ENCODE measurements at places on chromosomes 12 and 14.
A peak's percentile ranks its signal among the peaks of the same experiment; 100 is the strongest.

DNA sequence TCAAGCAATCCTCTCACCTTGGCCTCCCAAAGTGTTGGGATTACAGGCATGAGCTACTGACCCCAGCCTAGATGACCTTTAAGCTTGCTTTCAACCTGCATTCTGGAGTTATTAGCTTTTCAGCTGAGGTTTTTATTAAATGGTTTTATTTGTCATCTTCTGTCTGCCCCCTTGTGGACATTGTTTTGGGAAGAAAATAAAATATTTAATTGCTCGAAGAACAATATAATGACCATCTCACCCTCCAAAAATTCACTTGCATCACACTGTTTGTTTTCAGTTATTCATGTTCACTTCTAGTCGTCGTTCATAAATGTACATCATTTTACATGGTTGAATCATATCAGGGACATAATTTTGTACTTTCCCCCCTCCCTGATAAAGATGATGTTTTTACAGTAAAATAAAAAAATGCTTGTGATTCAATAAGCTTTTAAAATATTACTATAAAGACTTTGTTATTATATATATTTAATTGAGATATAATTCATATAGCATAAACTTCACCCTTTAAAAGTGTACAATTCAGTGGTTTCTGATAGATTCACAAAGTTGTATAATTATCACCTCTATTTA lies 10.1 kb upstream of the SPATS2 start:
- DNase-seq = no peak

DNA sequence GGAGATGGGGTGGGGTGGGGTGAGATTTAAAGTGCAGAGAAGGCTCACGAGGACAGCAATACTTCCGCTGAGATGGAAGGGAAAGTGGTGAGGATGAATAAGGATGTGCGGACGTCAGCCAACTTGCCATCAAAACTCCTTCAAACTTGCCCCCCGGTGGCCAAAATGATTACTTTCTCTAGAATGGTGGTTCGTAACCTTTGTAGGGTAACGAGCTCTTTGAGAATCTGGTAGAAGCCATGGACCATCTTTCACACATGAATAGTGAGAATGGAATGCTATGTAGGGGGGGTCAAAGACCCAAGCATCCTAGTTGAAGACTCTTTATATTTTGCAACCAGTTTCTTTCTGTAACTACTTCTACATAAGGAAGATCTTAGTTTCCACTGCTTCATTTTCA lies 245.9 kb upstream of the DDHD1 start:
- DNase-seq = no peak

- DNase-seq = no peak
Observed at GRCh38 chr12:132197581-132198354, 53.5 kb downstream of the NOC4L start.

DNA sequence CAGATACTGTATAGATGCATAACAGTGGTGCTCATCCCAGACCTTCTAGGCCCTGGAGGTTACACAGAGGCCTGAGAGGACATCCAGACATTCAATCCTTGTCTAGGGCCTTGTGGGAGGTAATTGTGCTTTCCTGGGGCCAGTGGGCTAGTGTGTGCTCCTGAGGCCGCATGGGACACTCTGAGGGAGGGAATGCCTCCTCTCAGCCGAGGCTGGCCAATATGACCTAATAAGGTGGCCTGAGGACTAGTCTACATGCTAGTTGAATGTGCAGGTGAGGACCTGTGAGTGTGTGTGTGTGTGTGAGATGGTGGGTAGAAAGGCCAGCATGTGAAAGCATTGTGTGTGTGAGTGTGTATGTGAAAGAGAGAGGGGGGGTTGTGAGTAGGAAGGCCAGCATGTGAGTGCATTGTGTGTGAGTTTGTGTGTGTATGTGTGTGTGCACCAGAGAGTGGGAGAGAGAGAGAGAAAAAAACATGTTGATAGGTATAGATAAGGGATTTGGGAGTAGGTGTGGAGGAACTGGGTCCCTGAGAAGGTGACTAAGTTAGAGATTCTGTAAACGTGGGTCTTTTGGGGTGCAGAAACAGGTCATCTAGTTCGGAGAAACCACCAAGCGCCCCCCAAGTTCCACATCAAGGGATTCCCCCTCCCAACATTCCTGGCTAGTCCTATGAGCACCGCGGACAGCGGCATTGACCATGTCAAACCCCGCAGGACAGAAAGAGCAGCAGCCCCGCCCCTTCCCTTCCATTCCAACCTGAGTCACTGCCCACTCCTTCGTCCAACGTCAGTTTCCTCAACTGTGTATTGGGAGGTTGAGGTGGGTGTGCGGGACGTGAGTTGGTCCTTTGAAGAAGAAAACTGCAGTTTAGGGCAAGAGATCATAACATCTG lies 9.7 kb upstream of the KRT81 start:
- DNase-seq = no peak

- peak; percentile 75 for DNase-seq
Observed at GRCh38 chr12:26122061-26122680, 2.7 kb downstream of the BHLHE41 start.

Measured in right kidney (tissue), 9 donors.